ENCODE measurements at places on chromosomes 2 and 18.

DNA sequence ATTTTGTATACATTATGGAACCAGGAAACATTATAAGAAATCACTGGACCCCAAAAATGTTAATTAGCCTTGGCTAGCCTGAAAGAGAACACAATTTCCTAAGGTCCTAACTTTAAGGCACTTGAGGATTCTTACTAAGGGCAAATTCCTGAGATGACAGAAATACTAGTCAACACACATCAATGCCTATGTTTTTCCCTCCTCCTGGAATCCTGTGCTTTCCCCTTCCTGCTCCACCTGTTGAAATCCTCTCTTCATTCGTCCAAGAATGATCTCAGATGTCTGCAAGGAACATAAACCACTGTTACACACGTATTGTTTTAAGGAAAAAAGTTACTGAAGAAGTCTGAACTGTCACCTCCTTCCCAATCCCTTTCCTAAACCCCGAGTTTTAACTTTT is 21.2 kb upstream of the DARS1 start:
- no peak for DNase-seq

DNA sequence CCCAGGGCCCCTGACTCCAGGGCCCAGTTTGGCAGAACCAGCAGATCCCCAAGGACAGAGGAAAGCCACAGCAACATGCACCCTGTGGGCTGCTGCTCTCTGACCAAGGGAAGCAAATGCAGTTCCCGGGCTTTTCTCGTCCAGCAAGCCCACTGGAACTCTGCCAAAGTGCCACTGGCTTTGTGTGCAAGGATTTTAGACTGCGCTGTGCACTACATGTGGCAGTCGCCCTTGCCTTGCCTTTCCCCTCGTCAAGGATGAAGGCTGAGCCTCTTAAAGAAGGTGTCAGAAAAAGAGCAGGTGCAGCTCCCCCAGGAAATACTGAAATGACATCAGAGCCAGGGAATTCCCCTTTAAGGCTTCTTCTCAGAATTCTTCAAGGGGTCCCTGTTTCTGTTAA is 199.2 kb downstream of the TFCP2L1 start:
- no peak for DNase-seq

DNA sequence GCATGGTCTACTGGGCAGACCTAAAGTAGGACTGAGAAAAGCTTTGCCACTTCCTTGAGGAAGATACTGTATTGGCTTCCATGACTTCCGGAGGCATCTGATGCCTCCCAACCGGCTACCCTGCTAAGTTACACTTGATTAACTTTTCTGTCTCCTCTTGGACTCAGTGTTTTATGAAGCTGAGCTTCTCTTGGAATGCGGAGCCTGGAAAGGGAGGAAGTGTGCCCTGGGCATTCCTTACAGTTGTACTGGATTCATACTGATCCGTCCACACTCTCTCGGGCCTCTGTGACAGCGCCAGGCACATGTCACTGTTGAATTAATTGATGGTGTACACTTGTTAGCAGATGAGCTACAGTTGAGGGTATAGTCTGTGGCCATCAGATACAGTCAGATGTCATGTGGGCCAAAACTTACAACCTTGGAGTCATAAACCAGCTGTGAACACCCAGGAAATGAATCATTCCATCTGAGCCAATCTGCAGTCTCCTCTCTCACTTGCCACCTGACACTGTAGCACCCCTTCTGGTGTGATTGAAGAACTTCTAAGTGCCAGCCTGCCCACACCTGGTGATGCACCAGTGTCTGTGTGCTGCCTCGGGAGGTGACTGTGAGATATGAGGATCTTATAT is 122.5 kb downstream of the FHOD3 start:
- no peak for DNase-seq

DNA sequence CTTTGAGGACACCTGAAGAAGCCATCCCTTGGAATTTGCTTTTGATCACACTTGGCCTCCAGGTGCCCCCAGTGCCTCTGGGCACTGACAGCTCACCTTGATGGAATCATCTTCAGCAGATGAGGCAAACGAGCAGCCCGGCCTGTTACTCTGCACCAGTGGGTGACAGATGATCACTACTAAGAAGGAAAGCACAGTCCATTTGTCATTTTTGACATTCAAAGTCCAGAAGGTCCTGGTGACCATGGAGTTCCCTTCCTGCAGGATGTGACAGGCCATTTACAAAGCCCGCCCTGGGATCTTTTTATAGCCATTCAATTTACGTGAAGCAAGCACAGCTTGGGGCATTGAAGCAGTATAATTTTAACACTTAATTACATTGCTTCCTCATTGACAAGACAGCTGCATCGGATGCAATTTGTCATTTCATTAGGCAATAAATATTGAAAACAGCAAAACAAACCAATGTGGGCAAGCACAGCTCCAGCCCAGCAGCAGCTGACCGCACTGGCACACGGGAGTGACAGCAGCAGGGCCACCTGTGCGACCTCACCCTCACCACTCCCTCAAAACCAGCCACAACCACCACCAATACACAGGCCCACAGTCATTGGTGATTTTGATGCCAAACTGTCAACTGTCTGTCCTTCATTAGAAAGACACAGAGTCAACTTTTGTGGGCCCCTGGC is 76.0 kb upstream of the SLC66A3 start:
- no peak for DNase-seq

DNA sequence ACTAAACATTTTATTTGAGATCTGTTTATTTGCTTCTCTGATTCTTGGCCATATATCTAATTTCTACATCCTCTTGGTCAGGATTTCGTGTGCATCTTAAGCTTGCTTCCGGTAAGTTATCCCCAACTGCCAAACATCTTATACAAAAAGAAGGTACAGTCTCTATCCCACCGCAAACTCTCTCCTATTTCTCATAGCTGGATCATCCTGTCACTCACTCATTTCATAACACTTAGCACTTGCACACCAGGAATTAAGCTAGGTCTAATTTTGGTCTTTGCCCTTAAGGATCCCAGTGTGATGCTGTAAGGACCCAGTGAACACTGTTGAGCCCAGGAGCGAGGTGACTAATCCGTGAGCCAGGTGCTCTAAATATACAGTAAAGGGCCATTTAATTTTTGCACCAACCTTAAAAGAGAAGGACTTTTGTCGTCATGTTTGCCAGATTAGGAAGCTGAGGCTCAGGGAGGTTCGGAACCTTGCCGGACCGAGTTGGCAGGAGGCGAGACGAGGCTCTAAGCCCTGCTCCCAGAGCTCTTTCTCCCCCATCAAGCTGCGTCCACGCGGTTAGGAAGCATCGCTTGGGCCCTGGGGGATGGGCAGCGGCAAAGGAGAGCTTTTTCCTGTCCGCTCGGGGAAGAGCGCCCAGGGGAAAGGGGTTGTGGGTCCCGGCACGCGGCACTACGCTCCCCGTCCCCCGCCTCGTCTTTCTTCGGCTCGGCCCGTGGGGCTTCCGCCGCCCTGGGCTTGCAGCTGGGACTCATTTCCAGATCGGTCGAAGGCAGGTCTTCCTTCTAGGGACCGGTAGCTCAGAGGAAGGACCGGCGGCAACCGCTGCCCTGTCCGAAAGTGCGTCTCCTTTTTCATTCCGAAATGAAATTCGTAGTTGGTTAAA is 4.1 kb upstream of the ITPRIPL1 start:
- no peak for DNase-seq

GRCh38 chr2:8847400-8847799 is 10.0 kb upstream of the KIDINS220 start:
- DNase-seq: no peak

DNA sequence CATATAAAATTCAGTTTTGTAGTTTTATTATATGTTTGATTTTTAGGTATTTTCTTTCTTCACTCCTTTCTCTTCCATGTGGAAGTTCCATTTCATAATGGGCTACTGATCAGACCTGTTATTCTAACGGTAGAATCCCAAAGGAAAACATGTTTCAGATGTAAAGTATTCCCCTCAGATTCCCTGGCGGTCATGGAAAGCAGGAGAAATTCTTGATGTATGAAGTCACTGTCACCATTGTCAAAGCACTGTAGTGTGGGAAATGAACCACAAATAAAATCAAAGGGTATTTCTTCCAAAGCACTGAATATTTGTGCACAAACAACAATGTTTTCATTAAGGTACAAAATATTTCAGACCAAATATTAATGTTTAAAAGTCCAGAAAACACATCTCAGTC is 237.3 kb upstream of the KLHL14 start:
- DNase-seq: no peak

DNA sequence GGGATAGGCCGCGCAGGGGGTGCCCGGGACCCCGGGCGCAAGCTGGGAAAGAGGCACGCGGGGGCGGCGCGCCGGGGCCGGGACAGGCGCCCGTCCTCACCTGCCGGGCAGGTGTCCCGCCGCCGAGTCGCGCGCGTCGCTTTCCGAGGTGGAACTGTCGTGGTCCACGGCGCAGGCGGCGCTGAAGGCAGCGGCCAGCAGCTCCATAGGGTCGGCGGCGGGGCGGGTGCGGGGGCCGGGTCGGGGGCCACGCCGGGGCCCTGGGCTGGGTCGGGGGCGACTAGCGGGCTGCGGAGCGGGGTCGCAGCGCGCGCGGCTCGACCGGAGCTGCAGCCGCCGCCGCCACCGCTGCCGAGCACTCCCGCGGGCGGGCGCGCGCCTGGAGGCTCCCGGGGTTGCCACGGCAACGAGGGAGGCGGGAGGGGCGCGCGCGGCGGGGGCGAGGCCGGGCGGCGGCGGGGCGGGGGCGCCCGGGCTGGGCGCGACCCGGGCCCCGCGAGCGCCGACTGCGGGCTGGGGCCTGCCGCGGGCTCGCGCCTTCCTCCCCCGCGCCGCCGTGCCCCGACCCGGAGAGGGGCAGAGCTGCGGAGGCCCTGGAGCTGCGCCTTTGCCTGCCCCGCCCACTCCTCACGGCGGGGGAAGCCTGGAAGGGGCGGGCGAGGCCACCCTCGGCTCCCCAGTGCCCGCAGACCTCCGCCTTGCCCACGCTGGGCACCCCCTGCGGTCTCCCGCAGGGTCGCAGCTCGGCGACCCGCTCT is 57.9 kb downstream of the SNORC start:
- peak; percentile 67 for DNase-seq

DNA sequence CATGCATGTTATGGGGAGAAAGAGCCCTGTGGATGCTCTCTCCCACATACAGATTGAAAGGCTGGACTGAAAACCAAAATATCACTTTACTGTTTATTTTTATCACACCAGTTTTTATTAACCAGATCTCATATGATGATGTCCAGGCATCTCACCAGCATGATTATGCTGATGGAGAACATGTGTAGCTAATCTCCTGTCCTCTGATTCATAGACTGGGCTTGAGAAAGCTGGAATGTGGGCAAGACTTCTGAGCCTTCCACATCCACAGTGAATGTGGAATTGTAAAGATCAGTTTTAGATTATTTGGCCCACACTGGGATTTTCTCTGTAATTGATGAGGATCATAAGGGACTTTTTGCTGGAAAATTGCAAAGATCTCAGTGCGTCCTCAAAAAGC is 137.9 kb downstream of the ICOS start:
- no peak for DNase-seq

GRCh38 chr2:210480079-210480478 is 3.5 kb upstream of the LANCL1 start:
- DNase-seq: no peak

GRCh38 chr2:168495524-168495923 is 39.5 kb downstream of the CERS6 start:
- DNase-seq: no peak

DNA sequence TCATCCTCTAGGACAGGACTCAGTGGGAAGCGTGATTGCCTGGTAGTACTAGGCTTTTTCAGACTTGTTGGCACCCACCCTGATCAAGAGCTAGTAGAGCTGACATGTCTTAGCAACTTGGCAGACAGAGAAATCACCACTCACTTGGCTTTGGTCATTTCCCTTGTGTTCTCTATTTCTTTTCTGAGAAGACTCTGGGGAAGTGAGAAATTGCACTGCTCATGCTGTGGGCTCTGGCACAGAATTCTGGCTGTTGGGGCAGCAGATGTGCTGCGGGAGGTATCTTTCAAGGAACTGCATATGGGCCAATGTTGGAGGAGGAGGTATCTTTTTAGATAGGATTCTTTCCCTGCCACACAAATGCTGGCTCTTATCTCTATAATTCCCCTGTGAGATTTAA is 529.1 kb upstream of the MEX3C start:
- no peak for DNase-seq

DNA sequence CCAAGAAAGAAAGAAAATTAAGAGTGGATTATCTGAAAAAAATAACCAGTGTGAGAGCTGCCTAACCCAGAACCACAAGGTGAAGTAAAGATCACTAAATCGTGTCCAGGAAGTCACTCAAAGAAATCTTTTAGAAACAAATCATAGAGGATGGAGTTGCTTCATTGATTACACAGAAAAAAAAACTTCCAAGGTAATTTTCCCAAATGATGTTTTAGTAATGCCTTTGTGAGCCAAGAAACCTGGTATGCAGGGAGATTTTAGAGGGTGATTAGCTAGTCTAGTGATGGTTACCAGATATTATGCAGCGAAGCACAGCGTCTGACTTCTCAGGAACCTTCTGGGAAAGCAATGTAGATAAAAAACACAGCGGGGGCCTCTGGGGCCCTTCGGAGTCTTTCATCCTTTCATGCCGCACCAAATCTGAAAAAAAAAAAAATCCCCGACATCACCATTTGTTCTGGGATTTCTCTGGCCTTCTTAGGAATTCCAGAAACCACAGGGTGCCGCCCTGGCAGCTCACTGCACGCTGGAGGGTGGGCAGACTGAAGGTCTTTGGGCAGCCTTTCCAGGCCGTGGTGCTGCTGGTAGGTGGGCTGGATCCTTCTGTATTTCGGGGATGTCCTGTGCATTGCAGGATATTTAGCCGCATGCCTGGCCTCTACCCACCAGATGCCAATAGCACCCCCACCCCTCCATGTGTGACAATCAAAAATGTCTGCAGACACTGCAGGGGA is 17.3 kb downstream of the ALPK2 start:
- no peak for DNase-seq

- DNase-seq: no peak
These were observed 75.8 kb downstream of the SOWAHC start for GRCh38 chr2:109689973-109690372.

DNA sequence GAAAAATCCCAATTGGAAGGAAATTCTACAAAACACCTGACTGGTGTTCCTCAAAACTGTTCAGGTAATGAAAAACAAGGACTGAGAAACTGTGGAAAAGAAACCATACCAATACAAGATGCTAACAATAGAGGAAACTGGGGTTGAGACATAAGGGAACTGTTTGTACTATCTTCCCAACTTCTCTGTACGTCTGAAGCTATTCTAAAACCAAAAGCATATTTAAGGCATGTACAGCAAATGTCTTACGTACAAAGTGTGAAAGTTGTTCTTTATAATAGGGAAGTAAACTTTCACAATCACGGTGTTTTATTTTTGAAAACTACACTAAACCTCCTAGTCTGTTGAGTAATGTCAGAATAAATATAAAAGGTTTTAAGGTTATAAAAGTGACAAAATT is 776.1 kb upstream of the RAB6C start:
- DNase-seq: no peak

DNA sequence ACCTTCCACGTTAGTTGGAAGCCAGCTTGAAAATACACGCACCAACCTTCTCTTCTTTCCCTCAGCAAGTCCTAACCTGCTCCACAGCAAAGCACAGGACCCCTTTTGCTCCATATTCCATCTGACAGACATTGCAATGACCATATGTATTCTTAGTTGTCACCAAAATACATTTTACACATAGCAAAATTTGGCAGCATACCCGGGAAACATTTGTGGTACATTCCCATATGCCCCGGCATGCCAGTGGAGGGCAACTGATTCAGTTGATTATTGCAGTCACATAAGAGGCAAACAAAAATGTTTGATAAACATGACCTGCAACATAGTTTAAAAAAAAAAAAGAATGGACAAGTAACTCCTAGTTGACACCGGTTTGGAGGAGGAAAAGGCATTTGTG is 202.1 kb upstream of the UBE2E3 start:
- DNase-seq: no peak
